ENCODE measurements at places on chromosomes 4 and X. TPM values are rescaled to one million over a fixed set of nuclear protein-coding genes. Genes with fewer than 3 reads are reported as not detected.
A peak's percentile ranks its signal among the peaks of the same experiment; 100 is the strongest.

Gene ACOX3
- 23.4 TPM for total RNA-seq

- no peak overlapping the region for H3K4me3 ChIP-seq
- no peaks in the 10 kb centered on the region for H3K4me1 ChIP-seq
- no peak for DNase-seq
- no peaks in the 10 kb centered on the region for H3K27me3 ChIP-seq
- H3K36me3 ChIP-seq: no peaks in the 10 kb centered on the region
Observed at GRCh38 chr4:24607334-24607733, 23.0 kb upstream of the DHX15 start.

DNA sequence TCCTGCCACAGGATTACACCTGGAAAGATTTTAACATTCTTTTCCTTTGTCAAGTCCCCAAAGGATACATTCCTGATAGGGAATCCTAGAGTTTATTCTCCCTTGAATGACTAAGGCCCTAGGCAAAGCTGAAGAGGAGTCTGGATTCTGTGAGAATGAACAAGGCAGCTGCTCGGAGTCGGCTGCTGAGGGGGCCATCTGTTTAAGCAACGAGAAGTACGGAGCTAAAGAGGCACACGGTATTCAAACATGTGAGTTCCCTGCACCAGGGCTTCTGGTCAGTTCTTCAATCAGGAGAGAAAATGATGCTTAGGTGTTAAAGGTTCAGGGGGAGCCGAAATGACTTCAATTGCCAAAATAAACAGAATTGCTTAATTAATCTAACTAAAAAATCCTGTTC is 97.6 kb downstream of the MGST2 start:
- no peak overlapping the region for H3K4me3 ChIP-seq
- peak overlapping the region; percentile 19 for H3K27ac ChIP-seq
- DNase-seq: no peak

Gene PASD1
- total RNA-seq: not detected

GRCh38 chr4:116639070-116639577 is 446.3 kb downstream of the TRAM1L1 start:
- no peak overlapping the region for H3K27ac ChIP-seq
- no peak for DNase-seq
- H3K4me1 ChIP-seq: no peaks in the 10 kb centered on the region
- no peak overlapping the region for H3K4me3 ChIP-seq

Gene CXCL11
- 0.52 TPM for total RNA-seq

Measured in body of pancreas (tissue), 4 donors.